Lung (tissue), 17 donors: ENCODE measurements at places on chromosomes 11 and 22. TPM values are rescaled to one million over a fixed set of nuclear protein-coding genes. Genes with fewer than 3 reads are reported as not detected.

GRCh38 chr11:75809111-75809510 lies 5.9 kb upstream of the UVRAG start:
- H3K27me3 ChIP-seq = no peaks in the 10 kb centered on the region
- DNase-seq = no peak
- no peaks in the 10 kb centered on the region for H3K4me1 ChIP-seq

DNA sequence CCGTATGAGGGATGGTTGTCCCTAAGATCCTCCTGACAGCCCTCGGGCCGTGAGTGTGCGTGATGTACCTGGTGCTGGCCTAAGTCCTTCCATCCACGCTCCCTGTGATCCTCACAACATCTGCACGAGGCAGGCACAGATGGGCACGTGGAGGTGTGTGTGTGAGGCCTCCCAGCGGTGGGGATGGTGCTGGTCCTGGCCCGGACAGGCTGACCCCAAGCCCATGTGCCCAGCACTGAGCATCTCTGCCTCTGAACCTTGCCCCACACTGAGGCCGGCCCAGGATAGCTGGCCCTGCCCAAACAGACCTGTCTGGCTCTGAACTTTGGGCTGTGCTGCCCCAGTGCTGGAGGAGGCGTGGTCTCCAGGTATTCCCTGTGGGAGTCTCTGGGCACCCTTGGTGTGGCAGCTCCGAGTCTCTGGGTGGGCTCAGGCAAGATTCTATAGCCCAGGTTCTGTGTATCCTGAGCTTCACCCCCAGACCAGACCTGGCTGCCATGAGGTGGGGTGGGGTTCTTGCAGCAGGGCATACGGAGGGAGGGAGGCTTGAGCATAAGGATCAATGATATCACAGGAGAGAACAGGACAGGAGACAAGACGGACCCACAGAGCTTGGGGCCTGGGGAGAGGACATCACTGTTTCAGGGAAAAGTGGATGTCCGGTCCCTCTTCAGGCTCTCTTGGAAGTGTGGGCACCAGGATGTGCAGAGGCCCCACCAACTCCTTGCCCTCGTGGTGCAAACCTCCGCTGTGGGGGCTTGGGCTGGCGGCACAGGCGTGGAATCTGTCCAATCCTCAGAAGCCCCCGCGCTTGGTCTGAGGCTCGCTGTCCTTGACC lies 881.8 kb downstream of the BRD1 start:
- DNase-seq = no peak
- no peaks in the 10 kb centered on the region for H3K4me1 ChIP-seq
- no peak overlapping the region for H3K27ac ChIP-seq
- no peaks in the 10 kb centered on the region for H3K36me3 ChIP-seq
- H3K27me3 ChIP-seq = peaks cover 2% of the 10 kb centered on the region

GRCh38 chr11:100008417-100008816 lies 678.7 kb upstream of the ARHGAP42 start:
- no peak overlapping the region for H3K27ac ChIP-seq
- no peak for DNase-seq
- H3K4me3 ChIP-seq = no peak overlapping the region

Gene PARVG
- polyA plus RNA-seq = 47.7 TPM

Gene LRRN4CL
- 1.9 TPM for polyA plus RNA-seq

Gene RASSF10
- polyA plus RNA-seq = 2.2 TPM

Gene ZNF280B
- 0.14 TPM for polyA plus RNA-seq

Gene GCAT
- polyA plus RNA-seq = 31.1 TPM

Gene NEFH
- polyA plus RNA-seq = 0.50 TPM
